ENCODE measurements at places on chromosomes 13 and 19.

- DNase-seq: no peak
Observed at GRCh38 chr19:46824890-46825730, 25.5 kb downstream of the AP2S1 start.

DNA sequence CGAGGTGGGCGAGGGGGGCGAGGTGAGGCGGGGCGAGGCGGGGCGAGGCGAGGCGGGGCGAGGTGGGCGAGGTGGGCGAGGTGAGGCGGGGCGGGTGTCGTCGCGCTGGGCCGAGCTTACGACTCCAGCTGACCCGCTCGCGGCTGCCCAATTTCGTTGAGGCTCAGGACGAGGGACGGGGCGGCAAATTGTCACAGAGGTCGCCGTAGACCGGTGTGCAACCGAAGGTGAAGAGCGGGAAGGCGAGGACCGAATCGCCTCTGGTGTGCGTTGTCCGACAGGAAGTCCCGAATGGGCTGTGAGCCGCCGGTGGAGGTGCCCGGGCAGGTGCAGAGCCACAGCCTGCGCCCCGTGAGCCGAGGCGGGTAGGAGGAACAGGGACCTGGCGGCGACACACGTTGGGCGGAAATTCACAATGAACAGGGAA is at the start of gene LACC1:
TSS of gene LACC1 (plus strand) at position 150 of the 427 bp plus-strand sequence. CDS start 1,082 bp downstream, outside the sequence.
- DNase-seq: no peak

DNA sequence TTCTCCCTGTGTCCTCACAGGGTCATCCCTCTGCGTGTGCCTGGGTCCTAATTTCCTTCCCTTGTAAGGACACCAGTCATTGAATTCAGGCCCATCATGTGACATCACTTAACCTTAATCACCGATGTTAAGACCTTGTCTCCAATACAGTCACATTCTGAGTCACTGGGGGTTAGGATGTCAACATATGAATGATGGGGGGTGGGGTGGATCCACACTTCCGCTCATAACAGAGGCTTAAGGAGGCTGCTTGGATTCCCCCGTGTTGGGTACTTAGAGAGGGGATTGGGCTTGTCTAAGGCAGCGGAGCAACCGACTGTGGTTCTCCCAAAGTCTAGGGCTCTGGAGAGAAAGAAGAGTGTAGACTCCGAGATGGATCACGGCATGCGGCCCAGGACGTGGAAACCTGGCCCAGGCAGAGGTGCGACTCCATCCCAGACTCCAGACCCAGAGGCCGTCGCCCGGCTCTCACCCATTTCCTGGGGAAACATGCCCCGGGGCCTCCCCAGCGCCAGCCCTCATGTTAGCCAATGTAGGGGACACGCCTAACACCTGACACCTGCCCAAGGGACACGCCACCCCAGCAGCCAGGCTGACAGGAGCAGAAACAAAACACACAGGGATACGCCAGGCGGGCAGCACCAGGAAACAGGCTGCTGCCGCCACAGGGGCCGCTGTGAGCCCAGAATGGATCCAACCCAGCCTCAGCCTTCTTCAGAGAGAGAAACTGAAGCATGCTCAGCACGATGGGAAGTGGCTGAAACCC is 17.1 kb upstream of the IGLON5 start:
- DNase-seq: no peak

DNA sequence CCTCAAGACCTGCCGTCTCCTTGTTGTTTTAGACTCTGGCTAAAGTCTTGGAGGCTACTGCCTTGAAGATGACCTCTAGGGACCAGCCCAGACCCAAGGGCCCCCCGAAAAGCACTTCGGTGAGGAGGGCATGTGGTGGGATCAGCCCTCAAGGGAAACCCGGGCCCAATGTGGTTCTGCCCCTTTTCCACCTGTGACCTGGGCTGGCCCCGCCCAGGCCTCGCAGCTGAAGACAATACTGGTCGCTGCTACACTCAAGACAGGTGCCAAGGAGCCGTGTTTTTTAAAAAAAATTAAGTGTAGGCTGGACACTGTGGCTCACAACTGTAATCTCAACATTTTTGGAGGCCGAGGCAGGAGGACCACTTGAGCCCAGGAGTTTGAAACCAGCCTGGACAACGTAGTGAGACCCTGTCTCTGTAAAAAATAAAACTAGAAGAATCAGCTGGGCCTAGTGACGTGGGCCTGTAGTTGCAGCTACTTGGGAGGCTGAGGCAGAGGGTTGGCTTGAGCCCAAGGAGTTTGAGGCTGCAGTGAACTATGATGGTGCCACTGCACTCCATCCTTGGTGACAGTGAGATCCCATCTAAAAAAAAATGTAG is 903 bp downstream of the TLE6 start:
- no peak for DNase-seq

- no peak for DNase-seq
Observed at GRCh38 chr13:47665043-47665442, 336.0 kb downstream of the SUCLA2 start.

- no peak for DNase-seq
Observed at GRCh38 chr13:80558074-80558473, 217.1 kb upstream of the SPRY2 start.

DNA sequence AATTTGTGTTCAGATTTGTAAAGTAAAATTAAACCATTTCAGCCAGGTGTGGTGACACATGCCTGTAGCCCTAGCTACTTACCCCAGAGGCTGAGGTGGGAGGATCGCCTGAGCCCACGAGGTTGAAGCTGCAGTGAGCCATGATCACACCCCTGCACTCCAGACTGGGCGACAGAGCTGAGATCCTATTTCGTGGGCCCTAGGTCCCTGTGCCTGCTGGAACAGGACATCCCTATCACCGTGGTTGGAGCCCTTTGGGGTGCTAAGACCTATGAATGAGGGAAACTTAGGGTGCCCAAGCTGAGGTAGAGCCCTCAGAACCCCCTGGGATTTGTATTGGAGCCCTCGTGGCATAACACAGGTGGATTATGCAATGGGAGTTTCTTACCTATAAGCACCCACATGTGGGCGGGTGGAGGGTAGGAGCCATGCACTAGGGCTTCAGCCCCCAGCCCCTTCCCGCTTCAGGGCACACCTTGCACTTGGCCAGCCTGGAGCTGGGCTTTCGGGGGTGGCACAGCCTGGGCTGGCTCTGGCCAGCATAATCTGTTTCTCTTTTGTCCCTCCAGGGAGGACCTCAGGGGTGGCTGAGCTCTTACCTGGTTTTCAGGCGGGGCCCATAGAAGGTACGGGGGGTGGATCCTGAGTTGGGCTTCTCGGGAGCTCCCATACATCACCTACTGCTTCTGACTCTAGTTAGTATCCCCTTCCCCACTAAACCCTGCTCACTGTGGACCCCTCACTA is 7.2 kb upstream of the USF2 start:
- no peak for DNase-seq

GRCh38 chr19:7247155-7247554 is 47.1 kb downstream of the INSR start:
- DNase-seq: no peak

DNA sequence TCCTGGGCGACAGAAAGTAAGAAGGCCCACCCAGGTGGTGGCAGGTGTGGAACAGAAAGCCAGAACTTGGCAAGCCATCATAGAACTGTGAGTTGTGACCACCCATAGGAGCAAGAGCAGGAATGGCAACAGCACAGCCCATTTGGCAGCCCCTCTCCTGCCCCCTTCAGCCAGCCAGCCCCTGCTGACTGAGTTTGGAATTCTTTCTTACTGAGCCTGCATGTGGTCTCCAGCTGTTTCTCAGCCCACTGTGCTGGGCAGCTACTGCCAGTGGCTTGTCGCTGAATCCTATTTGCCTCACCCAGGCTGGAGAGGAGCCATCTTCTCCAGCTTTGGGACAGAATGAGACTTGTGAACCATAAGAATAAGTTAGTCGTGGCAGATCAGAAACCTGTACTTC is 28.3 kb downstream of the CNMD start:
- no peak for DNase-seq

DNA sequence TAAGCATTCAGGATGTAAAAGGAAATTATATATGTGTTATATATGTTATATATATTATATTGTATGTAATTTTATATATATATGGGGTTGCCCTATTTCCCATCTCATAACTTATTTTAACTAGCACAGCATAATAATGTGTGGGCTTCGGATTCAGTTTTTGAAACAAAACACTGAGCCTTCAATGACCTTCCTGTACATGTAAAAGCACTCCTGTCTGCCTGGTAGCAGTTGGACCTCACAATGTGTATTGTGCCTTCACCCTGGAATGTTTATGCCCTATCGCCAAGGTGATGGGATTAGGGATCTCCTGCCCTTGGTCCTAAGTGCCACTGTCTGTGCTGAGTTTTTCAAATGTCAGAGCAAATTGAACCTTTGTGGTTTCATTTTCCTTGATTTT is 968.8 kb downstream of the TUBA3C start:
- DNase-seq: no peak

DNA sequence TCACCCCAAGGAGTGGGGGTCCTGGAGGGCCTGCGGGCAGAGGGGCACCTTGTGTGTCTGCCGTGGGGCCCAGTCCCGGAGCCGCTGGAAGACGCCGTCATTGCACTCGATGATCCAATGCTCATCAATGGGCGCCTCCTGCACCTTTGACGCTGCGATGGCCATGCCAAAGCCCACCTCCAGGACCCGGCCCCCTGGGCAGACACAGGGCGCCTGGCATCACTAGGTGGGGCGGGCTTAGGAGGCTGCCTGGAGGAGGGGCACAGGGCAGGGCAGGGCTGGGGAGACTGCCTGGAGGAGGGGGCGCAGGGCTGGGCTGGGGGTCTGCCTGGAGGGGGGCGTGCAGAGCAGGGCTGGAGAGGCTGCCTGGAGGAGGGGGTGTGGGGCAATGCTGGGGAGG is 1.6 kb downstream of the GAMT start:
- no peak for DNase-seq

GRCh38 chr13:80361883-80362327 is 21.0 kb upstream of the SPRY2 start:
- DNase-seq: no peak

DNA sequence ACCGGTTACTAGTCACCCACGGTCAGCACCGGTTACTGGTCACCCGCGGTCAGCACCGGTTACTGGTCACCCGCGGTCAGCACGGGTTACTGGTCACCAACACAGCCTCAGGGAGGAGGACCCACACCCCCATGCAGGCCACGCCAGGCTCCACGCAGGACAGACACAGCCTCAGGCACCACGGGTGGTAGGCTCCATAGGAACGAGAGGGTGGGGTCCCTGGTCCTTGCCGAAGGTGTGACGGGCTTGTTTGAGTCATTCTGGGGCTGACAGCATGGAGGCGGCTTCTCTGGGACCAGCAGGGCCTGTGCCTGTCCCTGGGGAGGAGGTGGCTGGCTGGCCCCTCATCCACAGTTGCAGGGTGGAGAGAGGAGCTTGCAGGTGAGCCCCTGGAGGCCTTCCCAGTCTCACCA is 122.8 kb upstream of the SOX1 start:
- no peak for DNase-seq

- no peak for DNase-seq
Observed at GRCh38 chr19:13597640-13598039, 91.4 kb upstream of the CACNA1A start.

GRCh38 chr13:48949566-48950500 is 25.9 kb upstream of the FNDC3A start:
- no peak for DNase-seq

- DNase-seq: no peak
Observed at GRCh38 chr13:33139184-33139583, 123.0 kb downstream of the KL start.

DNA sequence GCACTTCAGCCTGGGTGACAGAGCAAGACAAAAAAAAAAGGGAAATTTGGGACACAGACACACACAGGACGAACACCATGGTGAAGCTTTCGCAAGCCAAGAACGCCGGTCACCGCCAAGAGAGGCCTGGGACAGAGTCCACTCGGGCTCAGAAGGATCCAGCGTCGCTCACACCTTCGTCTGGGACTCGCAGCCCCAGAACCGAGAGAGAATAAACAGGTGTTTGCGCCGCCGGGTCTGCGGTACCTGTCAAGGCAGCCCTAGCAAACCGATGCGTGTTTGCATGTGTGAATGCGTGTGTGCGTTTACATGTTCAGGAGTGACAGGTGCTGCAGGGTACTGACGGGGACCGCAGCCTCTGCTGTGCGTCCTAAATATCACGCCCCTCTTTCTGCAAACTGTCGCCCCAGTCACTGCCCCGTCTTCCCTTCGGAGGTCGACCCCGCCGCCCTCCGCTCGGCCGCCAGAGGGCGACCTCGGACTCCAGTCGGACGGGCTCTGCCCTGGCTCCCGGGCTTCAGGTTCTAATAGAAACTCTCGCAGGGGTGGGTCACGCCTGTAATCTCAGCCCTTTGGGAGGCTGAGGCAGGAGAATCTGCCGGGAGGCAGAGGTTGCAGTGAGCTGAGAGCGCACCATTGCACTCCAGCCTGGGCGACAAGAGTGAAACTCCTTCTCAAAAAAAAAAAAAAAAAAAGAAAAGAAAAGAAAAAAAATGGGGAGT is 11.8 kb upstream of the CSNK1G2 start:
- DNase-seq: no peak

- no peak for DNase-seq
Observed at GRCh38 chr19:42480335-42481095, 37.8 kb upstream of the CXCL17 start.

DNA sequence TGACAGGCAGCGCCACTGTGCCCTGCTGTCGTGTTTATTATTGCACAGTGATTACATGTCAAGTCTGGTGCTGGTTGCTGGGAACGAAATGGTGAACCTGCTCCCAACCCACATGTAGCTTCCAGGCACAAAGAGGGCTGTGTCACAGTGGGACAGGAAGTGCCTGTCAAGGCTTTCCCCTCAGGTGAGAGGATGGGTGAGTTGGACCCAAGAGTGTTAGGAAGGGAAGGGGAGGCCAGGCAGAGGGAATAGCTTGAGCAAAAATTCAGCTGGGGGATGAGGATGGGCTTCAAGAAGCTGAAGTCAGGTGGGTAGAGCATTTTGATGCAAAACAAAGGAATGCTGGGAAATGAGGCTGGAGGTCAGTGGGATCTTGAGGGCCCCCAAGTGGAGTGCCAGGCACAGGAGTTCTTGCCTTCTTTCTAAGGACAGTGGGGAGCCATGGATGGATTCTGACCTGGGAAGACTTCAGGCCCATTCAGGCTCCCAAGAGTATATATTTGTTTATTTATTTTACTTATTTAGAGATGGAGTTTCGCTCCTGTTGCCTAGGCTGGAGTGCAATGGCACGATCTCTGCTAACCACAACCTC is 8.5 kb upstream of the QTRT1 start:
- no peak for DNase-seq

DNA sequence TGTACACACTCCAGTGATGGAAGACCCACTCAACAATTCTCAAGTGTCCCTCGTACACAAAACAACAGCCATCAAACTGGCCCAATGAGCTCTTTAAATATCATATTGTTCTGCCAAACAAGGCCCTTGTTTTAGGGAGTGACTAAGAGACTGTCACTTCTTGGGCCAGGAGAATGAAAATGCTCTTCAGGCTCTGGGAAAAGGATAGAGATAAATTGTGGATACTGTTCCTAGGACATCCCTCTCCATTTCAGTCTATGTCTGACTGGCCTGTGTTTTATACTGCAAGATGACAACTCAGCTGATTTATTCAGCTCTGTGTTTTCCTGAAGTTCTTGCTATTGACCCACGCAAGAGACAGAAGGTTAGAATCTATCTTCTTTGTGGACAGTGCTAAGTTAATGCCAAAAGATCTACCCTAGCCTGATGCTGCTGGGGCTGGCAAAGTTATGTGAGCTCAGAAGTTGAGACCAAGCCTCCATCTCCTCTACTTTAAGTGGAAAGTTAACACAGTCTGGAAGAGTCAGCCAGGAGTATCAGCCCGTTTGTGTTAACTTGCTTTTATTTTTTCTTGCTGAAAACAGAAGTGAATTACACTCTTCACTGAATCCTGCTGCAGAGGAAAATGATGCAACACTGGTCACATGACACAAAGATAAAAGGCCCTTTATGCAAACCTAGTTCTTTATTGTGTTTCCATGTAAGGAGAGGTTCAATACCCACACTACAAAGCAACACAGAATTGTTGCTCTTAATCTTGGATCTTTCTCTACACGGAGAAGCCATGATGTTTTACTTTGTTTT is 14.6 kb downstream of the FRY start:
- DNase-seq: no peak

Measured in esophagus muscularis mucosa (tissue), 4 donors.